ENCODE measurements at places on chromosomes 5 and 9. TPM values are rescaled to one million over a fixed set of nuclear protein-coding genes. Genes with fewer than 3 reads are reported as not detected.

LPCAT1 gene
- total RNA-seq: 86.2 TPM

DNA sequence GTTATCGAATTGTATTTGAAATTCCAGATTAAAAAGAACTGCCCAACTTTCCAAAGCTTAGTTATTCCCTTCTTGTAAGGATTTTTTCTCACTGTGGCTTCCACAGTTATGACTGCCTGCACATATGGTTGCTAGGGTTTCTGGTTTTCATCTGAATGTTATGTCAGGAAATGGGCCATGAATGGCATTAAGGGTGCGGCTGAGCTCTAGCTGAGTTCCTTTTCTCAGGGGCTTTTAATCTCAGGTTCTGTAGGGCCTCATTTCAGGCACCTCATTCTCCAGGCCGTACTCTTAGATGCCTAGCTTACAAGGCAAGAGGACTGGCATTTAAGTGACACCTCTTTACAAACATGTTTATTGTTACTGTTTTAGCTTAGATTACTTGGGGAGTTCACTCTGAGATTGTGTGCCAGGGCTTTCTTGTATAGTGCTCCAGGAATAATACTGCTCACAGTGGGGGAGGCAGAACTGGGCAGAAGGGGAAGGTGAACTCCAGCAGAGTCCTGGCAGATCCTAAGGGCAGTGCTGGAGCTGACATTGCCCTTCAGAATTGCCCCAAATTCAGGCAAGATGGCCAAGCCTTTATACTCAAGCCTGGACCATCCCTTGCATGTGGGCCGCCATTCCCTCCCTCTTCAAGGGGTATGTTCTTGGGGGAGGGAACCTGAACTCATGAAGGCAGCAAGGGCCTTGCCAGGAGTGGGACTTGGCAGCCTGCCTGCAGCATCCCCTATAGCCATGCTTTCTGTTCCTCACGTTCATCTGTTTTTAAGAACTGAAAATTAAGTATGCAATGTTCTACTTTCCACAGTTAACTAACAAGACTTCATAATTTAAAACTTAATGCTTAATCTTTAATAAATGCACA, 111.5 kb downstream of the KDM4C start:
- DNase-seq: no peak

CKMT2 gene
- 0.43 TPM for total RNA-seq

- no peak for DNase-seq
These were observed 5.8 kb upstream of the SNAPC3 start for GRCh38 chr9:15416880-15417279.

ERCC8 gene
- total RNA-seq: 2.3 TPM

- DNase-seq: peak; percentile 92
These were observed 5.5 kb upstream of the DBN1 start for GRCh38 chr5:177478711-177479646.

DNA sequence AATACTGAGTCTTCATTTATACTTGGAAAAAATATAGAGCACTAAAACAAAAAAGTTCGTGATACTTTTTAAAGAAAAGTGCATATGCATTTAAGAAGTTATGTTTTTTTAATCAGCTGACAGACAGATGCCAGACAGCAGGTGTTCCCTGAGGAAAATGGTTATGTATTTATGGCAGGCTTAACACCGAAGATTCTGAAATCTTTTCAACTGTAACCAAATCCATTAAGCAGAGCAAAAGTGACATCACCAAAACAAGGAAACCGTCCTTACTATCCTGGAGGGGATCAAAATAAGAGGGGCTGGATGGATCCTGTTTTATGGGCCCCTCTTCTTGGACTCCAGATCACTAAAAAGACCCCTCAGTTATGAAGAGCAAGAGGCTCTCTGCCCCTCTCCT, 404.9 kb upstream of the ADAMTS16 start:
- no peak for DNase-seq

- DNase-seq: no peak
These were observed 36.7 kb downstream of the ZNF618 start for GRCh38 chr9:113912816-113913215.

ITGA2 gene
- total RNA-seq: 3.2 TPM

DNA sequence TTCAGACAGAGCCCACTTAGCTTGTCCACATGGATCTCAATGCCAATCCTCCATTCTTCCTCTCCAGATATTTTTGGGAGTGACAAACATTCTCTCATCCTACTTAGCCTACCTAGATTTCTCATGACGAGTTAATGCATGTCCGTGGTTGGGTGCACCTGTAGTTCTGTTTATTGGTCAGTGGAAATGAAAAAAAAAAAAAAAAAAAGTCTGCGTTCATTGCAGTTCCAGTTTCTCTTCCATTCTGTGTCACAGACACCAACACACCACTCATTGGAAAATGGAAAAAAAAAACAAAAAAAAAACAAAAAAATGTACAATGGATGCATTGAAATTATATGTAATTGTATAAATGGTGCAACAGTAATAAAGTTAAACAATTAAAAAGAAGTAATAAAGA, 59.0 kb downstream of the BASP1 start:
- DNase-seq: no peak

GRCh38 chr5:176829320-176829719, 19.0 kb downstream of the UNC5A start:
- no peak for DNase-seq

- DNase-seq: no peak
These were observed 55.7 kb downstream of the SUSD1 start for GRCh38 chr9:112119225-112120029.

- DNase-seq: no peak
These were observed 49.0 kb upstream of the CTXN3 start for GRCh38 chr5:127599847-127600246.

GRCh38 chr5:96294884-96295202, 138.2 kb downstream of the PCSK1 start:
- no peak for DNase-seq
